Right cardiac atrium (tissue), 5 donors: ENCODE measurements at places on chromosomes 13 and 19.

DNA sequence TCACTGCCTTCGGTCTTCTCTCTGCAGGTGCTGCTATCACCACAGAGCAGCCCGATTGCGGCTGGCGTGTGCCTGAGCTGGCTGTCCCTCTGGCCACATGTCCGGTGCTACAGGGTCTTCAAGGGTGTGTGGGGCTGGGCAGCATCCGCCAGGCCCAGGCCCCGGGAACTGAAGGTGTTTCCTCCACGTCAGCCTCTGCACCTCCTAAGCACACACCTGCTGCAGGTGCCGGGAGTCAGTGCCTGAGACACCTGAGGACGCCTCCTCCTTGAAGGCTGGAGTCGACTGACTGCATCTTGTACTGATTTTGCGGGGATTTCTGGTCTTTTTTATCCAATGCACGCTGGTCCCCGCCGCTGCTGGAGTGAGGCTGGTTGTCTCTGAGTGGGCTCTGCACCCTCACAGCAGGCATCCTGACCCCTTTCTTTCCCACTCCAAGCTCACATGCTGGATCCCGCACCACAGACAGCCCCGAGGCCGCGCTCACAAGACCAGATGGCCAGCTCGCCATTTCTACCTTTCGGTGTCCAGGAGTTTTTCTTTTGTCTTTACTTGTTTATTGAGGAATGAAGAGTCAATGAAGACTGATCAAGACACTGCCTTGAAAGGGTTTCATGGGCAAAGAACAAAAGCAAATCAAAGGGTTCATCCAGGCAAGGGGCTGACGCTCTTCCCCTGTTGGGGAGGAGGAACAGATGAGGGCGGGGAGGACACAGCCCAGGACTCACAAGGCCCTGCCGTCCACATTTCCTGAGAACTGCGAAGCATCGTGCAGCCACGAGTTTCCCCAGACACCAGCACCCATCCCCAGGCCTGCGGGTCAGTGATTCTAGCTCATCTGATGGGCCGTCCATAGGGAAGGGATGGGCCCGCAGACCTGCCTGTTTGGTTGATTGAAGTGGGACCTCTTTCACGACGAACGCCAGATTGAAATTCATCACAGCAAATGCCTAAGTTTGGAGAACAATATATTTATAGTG lies 203.8 kb upstream of the SOX1 start:
- no peak for DNase-seq

DNA sequence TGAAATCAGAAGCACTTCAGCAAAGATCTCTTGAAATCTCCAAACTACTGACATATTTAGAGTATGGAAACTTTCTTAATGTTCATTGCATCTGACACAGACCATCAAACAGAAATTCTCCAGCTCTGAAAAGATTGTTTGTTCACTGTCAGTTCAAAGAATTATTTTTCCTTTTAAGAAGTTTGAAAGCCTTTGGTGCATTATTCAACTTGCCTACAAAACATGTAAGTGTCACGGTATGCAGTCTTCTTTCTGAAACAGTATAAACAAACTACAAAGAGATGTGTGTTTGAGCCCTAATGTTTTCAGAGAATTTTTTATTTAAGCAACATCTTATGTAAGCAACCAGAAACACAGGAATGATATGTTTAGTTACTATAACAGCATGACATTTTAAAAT lies 125.4 kb downstream of the FGF14 start:
- no peak for DNase-seq

DNA sequence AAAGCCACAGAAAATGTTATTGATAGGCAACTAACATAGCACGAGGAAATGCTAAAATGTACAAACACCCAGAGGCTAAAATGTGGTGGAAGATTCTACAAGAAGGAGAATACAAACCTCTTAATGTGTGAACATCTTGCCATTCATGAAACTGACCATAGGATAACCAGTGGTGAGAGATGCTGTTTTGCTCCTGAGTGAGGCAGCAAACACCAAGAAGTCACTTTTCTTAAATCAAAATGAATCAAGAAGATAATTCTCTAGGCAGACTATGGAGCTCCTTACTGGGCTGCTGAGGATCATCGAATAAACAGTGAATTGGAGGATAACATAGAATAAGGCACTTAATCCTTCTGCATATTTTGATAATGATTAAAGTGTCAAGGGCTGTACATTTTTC lies 375.4 kb upstream of the SLITRK6 start:
- no peak for DNase-seq

- no peak for DNase-seq
These were observed 6.6 kb downstream of the STARD13 start for GRCh38 chr13:33278913-33279312.

DNA sequence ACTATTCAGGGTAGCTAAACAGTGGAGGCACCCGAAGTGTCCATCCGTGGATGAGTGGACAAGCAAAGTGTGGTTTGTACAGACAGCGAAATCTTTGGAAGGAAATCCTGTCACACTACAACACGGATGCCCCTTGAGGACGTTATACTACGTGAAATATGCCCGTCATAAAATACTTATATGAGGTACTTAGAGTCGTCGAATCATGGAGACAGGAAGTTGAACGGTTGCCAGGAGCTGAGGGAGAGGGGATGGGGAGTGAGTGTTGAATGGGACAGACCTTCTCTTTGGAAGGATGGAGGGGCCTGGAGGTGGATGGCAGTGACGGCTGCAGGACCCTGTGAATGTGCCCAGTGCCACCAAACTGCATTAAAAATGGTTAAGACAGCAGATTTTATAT lies 11.6 kb downstream of the ATP4B start:
- DNase-seq = no peak

GRCh38 chr19:13033819-13034611 lies 38.7 kb downstream of the NFIX start:
- DNase-seq = peak; percentile 84

GRCh38 chr13:95763601-95764000 lies 86.7 kb downstream of the DNAJC3 start:
- DNase-seq = no peak

GRCh38 chr13:110450016-110450900 lies 111.3 kb downstream of the RAB20 start:
- DNase-seq = no peak

GRCh38 chr13:99614465-99614885 lies 113.2 kb downstream of the TM9SF2 start:
- DNase-seq = no peak

GRCh38 chr13:98478189-98479129 lies 98.4 kb downstream of the STK24 start:
- no peak for DNase-seq

DNA sequence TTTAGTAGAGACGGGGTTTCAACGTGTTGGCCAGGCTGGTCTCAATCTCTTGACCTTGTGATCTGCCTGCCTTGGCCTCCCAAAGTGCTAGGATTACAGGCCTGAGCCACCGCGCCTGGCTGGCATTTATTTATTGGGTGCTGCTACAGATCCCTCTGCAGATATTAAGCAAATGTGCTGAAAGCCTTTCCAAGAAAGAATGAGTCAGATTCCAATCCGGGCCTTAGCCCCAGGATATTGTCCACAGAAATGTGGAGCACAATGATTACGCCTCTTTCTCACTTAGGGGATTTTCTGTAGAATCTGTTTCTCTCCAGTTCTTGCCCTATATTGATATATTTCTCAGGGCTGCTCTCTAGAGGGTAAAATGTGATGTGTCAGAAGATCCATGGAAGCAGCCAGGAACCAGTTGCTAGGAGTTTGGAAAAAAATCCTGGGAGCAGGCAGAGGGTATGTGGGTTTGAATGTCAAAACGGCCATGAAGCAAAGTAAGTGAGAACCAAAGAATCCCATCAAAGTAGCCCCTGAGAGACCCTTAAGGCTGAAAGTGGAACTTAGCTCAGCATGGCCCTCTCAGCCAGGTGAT lies 24.8 kb upstream of the IGFL4 start:
- no peak for DNase-seq

DNA sequence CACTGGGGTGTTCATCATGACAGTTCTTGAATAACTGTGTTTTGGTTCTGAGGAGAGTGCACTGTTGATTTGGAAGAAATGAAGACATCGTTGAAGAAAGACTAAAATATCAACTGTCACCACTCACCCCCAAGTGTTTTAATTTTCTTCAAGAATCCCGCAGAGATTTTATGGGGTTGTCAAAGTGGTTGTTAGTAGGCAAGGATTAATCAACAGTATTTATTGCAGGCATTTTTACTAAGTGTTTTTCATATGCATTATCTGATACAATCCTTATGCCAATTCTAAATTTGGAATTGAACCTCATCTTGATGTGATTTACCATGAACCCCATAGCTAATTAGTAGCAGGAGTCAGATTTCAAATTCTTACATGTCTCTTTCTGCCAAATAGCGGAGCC lies 63.7 kb upstream of the OBI1 start:
- no peak for DNase-seq

- no peak for DNase-seq
These were observed 7.9 kb downstream of the PPP1R37 start for GRCh38 chr19:45100846-45101252.
